ENCODE measurements at places on chromosomes 2 and 18. TPM values are rescaled to one million over a fixed set of nuclear protein-coding genes. Genes with fewer than 3 reads are reported as not detected.

Gene FAM124B
- total RNA-seq, result not detected

Gene KHK
- total RNA-seq, result 4.2 TPM

Gene QPCT
- 7.4 TPM for total RNA-seq

Gene APOB
- 0.05 TPM for total RNA-seq

Gene MATN3
- 2.3 TPM for total RNA-seq

Gene RFTN2
- 0.05 TPM for total RNA-seq

Measured in Calu3 (cell line).